Left lobe of liver (tissue), 2 donors: ENCODE measurements at places on chromosomes 7 and 10.

DNA sequence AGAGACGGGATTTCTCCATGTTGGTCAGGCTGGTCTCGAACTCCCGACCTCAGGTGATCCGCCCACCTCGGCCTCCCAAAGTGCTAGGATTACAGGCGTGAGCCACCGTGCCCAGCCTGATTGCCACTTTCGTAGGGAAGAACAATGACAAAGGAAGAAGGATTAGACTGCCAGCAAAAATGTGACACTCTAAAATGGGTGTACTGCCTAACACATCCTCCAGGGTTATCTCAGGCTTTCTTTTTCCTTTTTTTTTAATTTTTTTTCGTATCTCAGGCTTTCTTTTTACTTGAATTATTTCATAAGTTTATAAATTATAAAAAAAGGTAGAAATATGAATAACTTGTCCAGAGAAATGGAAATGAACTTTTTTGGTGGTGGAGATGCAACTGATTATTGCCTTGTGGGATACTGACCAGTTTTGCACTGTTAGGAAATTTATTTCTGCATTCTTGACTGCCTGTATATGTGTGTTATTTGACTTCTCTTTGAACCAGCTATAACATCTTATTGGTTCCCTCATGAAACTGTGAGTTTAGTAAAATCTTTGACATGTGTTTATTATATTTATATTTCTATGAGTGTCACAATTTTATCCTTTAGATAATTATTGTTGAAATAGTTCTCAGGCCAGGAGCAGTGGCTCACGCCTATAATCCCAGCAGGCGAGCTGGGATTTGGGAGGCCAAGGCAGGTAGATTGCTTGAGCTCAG is 56.8 kb downstream of the XRCC2 start:
- no peak for DNase-seq

DNA sequence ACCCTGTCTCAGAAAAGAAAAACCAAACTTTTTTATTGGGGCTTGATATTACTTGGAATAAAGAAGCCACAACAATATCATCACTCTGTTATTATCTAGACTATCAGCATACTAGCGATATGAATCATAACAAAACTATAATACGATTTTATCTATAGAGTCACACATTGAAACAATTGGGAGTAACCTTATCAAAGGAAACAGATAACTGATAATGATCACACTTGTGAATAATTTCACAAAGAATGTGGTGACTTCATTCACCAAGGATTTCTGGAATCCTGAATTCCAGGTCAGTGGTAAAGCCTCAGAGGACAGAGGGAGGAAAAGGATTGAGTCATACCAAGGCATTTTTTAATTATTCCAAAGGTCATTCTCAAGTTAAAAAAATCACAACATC is 32.1 kb upstream of the NMT2 start:
- DNase-seq = no peak

GRCh38 chr7:146022776-146023175 is 93.8 kb upstream of the CNTNAP2 start:
- DNase-seq = no peak

GRCh38 chr7:78852951-78853350 is 600.5 kb downstream of the MAGI2 start:
- no peak for DNase-seq

DNA sequence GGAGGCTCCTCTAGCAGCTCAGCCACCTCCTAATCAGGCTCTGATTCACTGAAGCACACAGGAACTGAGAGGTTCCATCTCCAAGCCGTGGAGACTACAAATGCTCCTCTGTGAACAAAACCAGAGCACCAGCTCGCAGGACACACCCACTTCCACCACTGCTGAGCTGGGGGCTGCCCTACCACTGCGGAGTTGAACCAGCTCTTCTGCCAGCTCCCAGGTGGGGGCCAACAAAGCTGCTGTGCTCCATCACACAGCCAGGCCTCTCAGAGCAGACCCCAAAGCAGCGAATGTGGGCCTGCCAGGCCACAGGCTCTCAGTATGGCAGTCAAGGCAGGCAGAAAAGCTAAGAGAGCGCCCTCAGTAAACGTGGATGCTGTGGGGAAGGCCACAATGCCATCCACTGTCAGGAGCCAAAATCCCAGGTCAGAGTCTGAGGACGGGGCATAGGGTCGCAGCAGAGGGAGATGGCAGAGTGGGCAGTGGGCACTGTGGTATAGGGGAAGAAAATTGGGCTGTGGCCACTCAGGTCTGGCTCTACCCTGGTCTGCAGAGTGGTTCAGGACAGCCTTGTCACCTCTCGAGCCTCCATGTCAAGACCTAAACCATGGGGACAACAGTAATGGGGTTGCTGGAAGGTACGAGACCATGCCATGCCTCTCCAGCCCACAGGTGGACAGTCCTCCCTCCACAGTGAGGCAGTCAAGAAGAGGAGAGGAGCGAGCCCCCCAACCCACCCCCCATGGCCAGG is 82.1 kb downstream of the GRID1 start:
- DNase-seq = peak; percentile 21
